ENCODE measurements at places on chromosomes 11 and 22.

DNA sequence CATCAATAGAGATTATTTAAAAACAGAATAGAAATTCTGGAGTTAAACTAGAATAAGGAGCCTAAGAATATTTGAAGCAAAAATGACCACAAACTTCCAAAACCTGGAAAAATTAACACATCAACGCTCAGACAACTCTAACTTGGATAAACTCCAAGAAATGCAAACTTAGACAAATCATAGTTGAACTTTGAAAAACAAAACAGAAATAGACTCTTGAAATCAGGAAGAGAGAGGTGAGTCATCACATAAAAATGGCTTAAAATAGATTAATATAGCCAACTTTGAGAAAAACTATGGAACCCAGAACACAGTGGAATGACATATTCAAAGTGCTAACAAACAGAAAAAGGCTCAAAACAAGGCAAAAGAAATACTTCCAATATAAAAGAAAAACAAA lies 974.2 kb downstream of the JRKL start:
- DNase-seq: no peak

DNA sequence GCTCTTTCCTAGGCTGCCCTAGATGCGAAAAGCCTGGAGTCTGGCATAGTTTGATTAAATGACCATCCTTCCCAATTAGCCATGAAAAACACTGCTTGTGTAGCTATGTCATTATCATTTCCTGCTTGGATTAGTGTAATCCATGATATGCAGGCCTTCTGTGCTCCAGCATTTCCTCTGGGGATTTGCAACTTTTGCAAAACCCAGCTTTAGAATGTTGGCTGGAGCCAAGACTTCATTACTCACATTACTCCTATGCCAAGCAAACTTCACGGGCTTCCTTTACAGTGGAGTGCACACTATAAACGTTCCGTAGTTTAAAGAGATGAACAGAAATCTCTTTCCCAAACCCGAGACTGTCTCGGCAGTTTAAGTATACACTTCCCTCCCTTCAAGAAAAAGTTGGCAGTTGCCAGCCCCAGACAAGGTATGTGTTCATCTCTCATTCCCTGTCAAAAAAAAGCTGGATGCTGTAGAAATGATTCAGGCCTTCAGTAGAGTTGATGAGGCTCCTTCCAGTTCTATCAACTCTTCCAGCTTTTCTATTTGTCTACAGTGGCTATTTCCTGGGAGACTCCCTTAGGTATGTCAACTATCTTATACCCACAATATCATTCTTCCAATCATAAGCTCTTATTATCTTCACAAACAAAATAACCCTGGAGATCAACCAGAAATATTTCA lies 180.0 kb downstream of the MAML2 start:
- DNase-seq: no peak

DNA sequence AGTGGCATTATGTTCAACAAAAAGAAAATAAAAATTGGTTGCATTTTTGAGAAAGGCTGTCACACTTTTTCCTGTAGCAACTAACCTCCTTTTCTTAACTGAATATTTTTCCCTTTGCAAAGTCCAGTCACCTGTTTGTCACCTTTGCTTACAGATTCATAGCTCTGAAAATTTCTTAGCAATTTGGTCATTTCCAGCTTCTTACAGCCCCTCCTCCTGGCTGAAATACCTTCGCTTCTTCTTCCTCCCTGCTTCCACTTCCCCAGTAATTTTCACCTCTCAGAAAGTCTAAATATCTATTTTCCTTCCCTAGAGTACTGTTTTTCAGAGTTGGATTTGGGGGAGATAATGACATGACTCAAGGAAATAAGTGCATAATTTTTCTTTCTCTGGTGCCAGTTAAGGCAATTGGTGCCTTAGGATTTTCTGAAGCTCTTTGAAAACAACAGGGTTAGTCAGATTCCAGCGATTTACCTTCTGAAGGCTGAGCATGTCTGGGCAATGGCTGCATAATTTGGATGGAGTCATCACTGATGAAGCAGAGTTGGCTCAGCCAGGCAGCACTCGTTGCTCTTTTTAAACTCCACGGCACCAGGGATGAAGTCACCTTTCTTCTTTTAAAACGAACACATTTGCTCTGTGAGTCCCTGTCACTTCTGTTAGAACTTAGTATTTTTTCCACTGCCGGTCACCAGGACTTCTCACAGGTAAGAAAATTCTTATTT lies 62.1 kb upstream of the AMOTL1 start:
- no peak for DNase-seq

GRCh38 chr11:44162662-44163061 lies 67.2 kb downstream of the EXT2 start:
- DNase-seq: no peak
